NCI-H2107 (cell line): ENCODE measurements at places on chromosomes 6 and 20.

- DNase-seq: no peak
Measured at GRCh38 chr6:1437553-1438406, 48.4 kb downstream of the FOXF2 start.

DNA sequence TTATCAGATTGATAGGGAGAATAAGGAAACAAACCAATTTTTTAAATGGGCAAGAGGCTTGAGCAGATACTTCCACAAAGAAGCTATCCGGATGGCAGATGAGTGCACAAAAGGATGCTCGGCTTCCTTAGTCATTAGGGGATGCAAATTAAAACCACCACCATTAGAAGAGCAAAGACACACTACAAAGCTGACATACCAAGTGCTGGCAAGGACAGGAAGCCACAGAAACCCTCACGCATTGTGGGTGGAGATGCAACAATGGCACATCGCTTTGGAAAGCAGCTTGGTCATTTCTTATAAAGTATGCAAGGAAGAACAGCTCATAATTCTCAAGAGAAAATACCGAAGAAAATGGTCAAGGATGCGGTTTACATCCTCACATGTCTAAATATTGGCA is 19.8 kb downstream of the BFSP1 start:
- DNase-seq: no peak

- no peak for DNase-seq
Measured at GRCh38 chr20:48166082-48166835, 381.0 kb upstream of the SULF2 start.

DNA sequence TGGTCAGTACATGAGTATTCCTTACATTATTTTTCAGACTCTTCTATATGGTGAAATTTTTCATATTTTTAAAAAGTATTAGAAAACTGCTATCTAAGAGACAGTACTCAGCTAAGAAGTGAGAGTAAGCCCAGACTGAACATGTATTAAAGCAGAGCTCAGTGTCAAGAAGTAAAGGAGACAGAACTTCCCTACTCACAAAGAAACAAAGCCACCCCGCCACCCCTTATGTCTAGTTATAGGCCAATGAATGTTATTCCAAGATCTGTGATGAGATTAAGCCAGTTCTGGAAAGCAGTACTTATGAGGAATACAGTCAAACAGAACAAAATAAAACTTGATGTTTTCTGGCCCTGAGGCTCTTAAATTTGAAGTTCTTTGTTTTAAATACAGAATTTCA is 114.5 kb downstream of the RNGTT start:
- no peak for DNase-seq

DNA sequence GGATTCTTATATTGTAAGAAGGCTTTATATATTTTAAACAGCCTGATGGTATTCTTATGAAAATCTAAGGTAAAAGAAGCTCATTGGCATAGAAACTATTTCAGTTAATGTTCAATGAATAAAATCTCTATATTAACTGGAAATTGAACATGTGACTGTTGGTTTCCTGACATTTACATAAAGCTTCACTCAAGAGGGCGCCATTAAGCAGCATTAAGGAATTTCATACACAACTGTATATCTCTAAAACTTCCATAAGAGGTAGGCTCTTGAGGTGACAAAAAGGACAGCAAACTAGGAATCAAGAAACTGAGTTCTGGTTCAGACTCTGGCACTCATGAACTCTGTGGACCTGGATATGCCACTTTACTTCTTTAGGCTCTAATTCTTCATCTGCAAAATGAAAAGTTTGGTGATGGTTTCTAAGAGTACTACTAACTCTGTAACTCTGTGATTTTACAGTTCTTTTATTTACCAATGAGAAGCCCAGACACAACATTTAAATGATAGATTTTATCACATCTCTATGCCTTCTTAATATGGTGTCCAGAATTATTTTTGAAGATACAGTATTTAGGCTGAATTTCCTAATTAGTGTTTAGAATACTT is 147.5 kb downstream of the FLRT3 start:
- peak; percentile 0 for DNase-seq

- DNase-seq: peak; percentile 50
Measured at GRCh38 chr6:113825781-113826180, 31.4 kb upstream of the MARCKS start.

DNA sequence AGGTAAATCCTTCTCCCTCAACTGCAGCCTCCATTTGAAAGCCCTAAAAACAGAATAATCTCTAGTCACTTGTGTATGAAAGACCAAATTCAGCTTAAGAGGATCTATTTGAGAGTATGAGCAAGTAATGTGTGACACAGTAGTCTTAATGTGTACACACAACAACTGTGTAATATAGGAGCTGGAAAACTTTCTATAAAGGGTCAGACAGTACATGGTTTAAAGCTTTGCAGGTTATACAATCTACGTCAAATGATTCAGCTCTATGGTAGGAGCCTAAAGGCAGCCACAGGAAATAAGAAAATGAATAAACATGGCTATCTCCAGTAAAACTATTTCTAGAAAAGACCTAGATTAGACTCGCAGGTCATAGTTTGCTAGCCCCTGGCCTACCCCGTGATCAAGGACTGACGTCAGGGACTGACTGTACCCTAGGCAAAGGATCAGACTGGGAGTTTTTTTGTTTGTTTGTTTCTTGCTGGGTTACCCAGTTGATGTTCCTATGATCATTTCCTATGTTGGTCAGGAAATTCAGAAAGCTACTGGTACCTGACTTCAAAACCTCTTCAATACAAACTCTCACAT is 39.7 kb downstream of the BTBD9 start:
- DNase-seq: no peak

DNA sequence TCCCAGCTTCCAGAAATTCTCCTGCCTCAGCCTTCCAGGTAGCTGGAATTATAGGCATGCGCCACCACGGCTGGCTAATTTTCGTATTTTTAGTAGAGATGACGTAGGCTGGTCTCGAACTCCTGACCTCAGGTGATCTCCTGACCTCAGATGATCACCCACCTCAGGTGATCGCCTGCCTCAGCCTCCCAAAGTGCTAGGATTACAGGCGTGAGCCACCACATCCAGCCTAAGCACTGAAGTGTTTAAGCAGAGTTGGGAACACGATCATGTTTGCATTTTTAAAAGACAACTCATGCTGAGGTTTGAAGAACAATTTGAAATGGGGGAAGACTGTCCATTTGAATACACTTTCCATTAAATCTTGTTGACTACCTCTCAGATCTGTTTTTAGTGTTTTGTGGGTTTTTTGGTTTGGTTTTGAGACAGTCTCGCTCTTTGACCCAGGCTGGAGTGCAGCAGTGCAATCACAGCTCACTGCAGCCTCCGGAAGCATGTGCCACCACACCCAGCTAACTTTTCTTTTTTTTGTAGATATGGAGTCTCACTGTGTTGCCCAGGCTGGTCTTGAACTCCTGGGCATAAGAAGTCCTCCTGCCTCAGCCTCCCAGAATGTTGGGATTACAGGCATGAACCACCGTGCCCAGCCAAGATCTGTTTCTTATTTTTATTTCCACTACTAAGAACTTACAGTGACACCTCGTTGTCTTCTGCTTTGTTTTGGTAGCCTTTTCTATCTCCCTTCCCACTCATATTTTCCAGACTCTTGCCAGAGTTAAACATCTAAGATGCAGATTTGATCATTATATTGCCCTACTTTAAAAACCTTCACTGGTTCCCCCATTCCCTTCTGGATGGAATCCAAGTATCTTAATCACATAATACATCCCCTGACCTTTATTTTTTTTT is 5.5 kb downstream of the CASP8AP2 start:
- DNase-seq: no peak

DNA sequence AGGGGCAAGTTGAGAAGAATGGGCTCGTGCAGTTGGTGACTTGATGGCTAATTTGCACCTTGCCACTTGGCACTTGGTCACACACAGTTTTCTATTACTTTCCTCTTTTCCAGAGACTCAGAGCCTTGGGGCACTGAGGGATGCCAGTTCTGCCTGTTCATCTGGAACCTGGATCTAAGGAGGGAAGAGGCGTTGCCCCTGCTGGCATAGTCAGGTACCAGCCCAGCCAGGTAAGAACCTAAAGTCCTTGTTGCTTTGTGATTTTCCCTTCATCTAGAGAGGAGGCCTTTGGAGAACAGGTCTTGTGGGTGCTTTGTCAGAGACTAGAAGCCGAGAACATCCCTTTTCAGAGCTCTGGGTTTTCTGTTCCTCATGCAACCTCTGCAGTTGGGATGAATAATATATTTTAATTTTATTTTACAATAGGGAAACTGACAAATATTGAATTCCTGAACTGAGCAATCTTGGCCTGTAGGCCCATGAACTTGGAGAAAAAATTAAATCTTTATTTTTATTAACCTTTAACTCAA is 11.4 kb downstream of the SYTL3 start:
- no peak for DNase-seq

- no peak for DNase-seq
Measured at GRCh38 chr20:44615876-44616603, 33.7 kb downstream of the PKIG start.

DNA sequence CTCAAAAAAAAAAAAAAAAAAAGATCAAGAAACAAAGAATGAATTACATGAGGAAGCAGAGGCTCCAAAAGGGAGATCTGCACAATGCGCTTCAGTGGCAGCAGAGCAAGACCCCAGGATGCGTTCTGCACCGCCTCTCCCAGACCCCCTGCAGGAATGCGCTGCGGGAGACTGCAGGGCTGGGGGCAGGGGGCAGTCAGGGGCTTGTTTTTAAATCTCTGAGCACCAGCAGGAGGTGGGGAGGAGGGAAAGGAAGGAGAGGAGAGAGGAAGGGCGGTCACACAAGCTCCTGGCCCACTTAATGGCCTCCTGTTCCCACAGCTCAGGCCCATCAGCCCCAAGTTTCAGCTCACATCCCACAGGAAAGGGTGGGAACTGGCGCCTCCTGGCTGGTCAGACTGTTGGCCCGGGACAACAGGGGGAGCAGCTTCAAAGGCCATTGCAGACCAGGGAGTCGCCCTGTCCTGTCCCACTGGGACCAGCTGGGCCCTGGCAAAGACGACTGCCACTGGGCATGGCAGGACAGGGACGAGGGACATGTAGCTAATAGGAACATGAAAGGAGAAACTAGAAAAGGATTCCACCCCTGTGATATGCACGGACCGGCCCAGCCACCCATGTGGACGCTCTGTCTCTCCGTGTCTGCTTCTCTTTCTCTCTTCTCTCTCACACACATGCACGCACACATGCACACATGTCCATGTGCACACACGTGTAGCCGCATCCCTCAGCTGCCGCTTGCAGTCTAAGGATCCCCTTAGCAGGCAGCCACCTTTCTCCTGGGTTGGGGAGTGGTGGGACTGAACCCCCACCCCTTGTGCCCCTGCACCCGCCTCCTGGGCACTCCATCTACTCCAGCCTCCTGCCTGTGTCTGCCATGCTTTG is 34.7 kb downstream of the TFEB start:
- no peak for DNase-seq

DNA sequence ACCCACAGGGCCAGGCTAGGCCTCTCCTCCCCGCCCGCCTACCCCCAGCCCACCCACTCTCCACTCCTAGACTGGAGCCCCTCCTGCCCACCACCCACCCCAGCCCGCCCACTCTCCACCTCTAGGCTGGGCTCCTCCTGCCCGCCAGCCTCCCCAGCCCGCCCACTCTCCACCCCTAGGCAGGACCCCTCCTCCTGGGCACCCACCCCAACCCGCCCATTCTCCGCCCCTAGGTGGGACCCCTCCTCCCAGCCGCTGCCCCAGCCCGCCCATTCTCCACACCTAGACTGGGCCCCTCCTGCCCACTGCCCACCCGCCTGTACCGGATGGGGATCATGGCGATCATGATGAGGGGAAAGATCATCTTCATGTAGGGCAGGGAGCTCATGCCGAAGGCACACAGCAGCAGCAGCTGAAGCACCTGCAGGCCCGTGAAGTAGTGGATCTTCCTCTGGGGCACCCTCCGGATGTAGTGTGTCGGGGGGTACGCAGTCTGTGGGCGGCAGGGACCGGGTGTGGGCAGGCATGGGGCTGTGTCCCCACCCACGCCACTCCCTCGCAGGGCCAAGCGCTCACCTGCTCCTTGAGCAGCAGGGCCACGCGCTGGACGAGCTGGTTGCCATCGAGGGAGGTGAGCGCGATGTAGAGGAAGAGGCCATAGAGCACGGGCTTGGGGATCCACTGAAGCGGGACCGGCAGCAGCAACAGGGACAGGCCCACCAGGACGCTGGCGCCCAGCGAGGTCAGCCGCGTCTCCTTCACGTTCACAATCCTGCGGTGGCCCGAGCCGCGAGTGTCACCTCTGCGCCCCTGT is 10.8 kb downstream of the SLC4A11 start:
- DNase-seq: no peak

DNA sequence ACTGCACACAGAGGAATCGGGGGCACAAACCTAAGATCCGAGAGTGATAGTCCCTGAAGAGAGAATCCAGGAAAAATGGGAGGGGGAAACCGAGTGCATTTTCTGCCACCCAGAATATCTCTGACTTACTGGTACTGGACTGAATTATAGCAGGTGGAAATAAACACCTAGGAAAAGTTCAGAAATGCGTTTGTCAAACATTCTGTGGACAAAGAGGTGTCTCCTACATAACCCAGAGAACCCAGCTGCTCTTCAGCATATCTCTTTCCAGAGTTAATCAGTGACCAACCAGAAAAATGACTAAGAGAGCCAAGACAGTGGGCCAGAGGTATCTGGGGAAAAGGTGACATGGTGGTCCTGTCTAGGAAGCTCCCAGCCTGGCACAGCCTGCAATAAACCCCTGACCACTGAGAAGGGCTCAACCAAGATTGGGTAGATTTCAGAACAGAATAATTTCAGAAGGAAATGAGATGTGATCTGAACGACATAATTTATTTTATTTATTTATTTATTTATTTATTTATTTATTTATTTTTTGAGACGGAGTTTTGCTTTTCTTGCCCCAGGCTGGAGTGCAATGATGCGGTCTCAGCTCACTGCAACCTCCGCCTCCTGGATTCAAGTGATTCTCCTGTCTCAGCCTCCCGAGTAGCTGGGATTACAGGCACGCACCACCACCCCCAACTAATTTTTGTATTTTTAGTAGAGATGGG is 6.0 kb upstream of the VNN1 start:
- DNase-seq: no peak

- DNase-seq: peak; percentile 56
Measured at GRCh38 chr6:20952699-20953474, 418.6 kb downstream of the CDKAL1 start.

- no peak for DNase-seq
Measured at GRCh38 chr6:159221486-159222170, 52.4 kb downstream of the FNDC1 start.

- no peak for DNase-seq
Measured at GRCh38 chr6:110173506-110174132, 5.9 kb downstream of the WASF1 start.

GRCh38 chr20:25014816-25015215 is 22.3 kb upstream of the APMAP start:
- no peak for DNase-seq

GRCh38 chr20:12815231-12815768 is 193.5 kb upstream of the SPTLC3 start:
- DNase-seq: no peak

DNA sequence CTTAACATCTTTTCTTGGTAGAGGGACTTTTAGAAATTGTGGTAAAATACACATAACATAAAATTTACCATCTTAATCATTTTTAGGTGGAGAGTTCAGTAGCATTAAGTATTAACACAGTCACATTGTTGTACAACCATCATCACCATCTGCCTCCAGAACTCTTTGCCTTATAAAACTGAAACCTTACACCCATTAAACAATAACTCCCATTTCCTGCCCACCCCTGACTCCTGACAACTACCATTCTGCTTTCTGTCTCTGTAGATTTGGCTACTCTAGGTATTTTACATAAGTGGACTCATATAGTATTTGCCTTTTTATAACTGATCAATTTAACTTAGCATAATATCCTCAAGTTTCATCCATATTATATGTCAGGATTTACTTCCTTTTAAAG is 88.7 kb downstream of the ZHX3 start:
- DNase-seq: no peak

GRCh38 chr6:107504270-107505026 is 14.5 kb downstream of the SOBP start:
- no peak for DNase-seq

- DNase-seq: no peak
Measured at GRCh38 chr20:57259121-57259937, 7.1 kb downstream of the BMP7 start.
